Aorta (tissue), 5 donors: ENCODE measurements at places on chromosomes 12 and 14. TPM values are rescaled to one million over a fixed set of nuclear protein-coding genes. Genes with fewer than 3 reads are reported as not detected.

The ATN1 gene
- total RNA-seq, result 138 TPM

The VRTN gene
- total RNA-seq, result not detected

The OR4E1 gene
- not detected for total RNA-seq

The MIP gene
- not detected for total RNA-seq

The BEST3 gene
- total RNA-seq, result not detected
